ENCODE measurements at places on chromosomes 16 and 17.

DNA sequence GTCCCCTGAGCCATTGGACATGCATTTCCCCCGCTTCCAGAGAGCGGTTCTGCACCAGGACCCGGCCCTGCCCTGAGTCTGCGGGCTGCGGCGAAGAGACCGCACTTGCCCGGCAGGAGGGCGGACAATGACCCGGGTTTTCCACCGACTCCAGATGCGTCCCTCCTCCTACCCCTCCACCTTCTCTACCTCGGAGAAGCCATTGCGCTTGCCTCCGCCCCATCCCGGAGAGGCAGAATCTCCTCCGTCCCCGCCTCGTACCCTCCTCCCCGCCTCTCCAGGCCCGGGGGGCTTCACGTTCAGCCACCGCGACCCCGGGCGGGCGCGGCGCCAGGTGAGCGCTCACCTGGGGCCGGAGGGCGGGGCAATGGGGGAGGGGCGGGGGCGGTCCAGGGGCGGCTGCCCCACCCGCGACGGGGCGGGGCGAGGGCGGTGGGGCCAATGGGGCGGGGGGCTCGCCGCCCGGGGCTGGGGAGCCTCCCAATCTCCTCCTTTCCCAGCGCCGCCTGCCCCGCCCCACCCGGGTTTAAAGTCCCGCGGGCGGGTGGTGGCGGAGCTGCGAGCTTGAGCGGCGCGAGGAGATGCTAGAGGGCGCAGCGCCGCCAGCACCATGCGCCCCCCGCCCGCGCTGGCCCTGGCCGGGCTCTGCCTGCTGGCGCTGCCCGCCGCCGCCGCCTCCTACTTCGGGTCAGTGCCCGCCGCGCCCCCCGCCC is at the start of gene WNT9B:
Gene WNT9B (plus strand): TSS at position 555 of the 713 bp plus-strand sequence. CDS start 56 bp downstream, at position 611.
- DNase-seq = no peak

DNA sequence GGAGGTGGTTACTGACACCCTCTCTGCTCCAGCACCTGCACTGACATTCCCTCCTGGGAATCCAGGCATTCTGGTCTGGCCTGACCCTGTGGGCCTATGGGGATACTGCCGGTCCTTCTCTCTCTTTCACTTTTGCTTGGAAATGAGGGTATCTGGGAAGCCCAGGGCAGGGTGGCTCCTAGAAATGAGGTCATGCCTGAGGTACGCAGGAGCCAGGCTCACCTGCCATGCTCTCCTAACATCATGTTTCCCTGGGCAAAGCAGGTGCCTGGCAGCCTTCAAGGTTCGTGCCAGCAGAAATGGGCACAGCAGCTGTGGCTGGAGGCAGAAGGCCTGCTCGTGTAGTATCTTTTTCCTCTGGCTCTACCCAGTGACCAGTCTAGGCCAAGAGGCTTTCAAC is 3.3 kb downstream of the ITGA3 start:
- DNase-seq = peak; percentile 31

- DNase-seq = no peak
Observed at GRCh38 chr16:75058806-75059205, 57.8 kb downstream of the LDHD start.

DNA sequence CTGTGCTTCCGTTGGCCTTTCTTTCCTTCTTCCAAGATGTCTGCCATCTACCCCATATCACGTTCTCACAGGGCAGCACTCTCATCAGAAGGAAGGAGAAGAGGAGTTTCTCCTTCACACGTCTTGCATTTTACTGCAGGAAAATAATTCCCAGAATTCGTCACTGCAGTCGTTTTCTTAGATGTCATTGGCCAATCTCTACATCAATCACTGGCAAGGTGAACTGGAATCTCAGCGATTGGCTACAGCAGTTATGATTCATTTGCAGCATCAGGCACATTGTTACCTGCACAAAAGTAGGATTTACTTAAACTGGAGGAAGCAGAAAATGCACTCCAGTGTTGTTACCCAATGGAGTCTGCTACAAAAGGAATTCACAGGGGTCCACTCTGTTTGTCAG is 277.2 kb upstream of the RBFOX1 start:
- no peak for DNase-seq

DNA sequence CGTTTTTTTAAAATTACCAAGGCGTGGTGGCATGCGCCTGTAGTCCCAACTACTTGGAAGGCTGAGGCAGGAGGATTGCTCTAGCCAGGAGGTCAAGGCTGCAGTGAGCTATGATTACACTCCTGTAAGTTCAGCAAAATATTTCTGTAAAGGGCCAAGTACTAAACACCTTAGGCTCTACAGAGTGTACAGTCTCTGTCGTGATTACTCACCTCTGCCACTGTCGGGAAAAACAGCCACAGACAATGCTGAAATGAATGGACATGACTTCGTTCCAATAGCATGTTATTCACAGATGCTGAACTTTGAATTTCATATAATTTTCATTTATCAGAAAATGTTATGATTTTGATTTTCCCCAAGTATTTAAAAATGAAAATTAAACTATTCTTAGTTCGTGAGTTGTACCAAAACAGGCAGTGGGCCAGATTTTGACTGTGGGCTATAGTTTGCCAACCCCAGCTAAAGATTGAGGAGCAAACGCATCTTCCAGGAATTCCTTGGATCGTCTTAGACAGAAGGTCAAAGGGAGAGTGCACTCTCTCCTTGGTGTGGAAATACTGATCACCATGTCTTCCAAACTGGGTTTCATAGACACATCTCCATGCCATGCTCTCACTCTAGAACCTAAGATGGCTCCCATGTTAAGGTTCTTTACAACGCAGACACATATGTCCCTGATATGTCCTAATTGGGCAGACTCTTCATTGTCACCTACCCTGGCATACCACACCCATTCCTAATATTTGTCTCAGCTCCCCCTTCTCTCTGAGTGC is 89.5 kb downstream of the MARF1 start:
- DNase-seq = no peak

GRCh38 chr16:22648941-22649340 is 138.2 kb downstream of the NPIPB5 start:
- DNase-seq = no peak

GRCh38 chr17:40373324-40373723 is 8.8 kb upstream of the GJD3 start:
- peak; percentile 82 for DNase-seq

- DNase-seq = peak; percentile 54
Observed at GRCh38 chr16:57795431-57795878, 6.8 kb downstream of the KIFC3 start.

- no peak for DNase-seq
Observed at GRCh38 chr17:47277921-47278320, 24.3 kb downstream of the ITGB3 start.

Measured in mesenchymal stem cell (in vitro differentiated cells and primary cell).